ENCODE measurements at places on chromosomes 6 and 20.

DNA sequence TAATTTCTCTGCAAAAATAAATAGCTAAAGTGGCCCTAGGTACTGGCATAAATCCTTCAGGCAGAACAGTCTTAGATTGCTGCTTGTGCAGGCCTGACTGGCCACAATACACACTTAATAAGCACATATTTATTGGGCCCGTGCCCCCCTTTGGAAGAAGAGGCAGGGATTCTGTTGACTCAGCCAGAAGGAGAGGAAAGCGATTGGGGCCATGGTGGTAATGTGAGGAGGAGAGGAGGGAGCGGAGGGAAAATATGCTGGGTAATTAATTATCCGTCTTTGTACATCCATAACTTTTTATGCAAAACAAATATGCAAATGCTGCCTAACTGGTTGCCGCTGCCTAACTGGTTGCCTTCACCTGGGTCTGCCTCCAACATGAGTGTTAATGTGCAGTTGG, 36.2 kb downstream of the CD40 start:
- DNase-seq = no peak

GRCh38 chr6:160238761-160239751, 19.6 kb downstream of the SLC22A2 start:
- no peak for DNase-seq

DNA sequence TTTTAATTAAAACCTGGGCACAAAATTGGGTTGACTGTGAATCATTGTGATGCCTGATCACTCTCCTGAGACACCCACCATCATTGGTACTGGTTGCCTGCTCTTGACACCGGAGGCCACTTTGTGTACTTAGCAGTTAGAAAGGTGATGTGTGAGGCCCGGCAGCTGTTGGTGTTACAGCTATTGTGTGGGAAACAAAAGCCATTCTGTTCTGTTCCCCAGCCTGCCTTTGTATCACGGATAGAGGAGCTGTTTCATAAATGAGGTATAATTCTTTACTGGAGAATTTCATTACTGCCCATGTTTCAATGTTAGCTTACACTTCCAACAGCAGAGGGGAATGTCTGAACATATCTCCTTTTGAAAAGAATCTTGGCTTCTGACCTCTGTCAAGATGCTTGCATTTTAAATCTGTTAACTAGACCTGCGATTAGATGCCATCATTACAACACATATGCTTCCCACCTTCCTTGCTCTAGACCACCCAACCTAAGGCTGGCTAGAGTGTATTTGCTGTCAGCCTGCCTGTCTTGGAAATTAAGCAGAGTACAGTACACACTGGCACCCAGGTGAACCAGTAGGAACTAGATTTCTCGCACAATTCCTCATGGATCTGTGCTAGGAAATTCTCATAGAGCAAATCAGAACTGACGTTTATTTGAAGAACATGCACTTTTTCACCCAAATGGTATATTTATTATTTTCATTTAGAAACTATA, 142.4 kb upstream of the INSM1 start:
- no peak for DNase-seq

GRCh38 chr20:63327231-63327745, 33.9 kb downstream of the CHRNA4 start:
- no peak for DNase-seq

GRCh38 chr6:108961985-108962384, 113.8 kb downstream of the ARMC2 start:
- DNase-seq = no peak

DNA sequence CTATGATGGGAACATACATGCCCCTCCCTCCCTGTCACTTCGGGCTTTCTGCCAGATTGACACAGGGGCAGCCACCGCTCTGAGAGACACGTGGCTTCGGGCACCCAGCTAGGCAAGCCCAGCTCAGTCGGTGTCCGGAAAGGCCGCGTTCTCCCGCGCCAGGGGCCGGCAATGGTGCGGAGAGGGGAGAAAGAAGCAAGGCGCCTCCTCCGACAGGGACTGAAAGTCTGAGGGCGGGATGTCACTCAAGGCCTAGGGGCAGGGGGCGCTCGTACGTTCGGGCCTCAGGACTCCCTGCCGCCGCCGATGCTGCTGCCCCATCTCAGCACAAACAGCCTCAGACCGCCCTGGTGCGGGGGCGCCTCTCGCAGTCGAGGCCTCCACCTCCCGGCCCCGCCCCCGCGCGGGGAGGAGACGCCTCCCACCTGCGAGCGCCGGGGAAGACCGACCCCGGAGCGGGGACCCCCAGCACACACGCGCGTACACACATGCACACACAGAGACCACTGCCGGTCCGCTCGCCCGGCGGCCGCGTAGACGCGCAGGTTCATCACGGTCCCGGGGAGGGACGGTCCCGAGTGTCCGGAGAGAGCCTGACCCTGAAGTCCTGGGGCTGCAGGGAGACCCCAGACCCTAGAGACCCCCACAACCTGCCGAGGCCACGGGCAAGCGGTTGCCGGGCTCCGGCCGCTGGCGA, 1.9 kb downstream of the GRM4 start:
- DNase-seq = no peak

DNA sequence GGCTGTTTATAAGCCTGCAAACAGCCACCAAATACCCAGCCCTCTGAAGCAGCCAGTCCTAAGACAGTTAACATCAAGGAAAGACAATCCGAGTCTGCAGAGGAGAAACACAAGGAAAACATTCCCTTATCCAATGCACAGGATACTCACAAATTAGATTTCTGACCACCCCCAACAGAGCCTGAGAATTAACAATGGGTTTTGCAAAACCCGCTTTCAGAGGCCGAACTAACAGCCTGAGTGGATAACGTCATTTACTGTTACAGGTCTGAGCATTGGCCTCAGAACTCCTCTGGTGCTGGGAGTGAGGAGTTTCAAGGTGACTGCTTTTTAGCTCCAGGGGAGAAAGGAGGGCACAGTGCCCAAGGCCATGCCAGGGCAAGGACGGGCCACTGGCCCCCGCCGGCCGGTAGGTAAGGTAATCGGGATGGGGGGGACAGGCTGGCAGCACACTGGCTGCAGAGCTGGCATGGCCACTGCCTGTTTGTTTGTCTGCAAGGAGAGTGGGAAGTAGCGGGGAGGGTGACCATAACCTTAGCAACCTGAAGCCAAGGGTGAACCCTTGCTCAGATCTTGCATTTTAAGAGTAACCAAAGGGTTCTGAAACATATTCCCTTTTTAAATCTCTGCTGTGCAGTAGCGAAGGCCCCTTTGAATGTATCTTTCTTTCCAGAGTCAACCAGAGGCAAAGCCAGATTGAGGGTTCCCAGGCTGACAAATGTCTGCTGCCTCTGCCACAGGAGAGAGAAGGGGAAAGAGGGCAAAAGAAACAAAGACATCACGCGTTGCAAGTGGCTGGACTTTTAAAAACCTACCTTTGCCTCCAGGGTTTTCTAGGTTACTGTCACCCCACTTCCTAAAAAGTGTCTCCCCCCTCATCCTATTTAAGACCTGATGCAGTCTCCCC, 3.9 kb downstream of the ZMYND8 start:
- no peak for DNase-seq

- DNase-seq = no peak
Observed at GRCh38 chr20:50578061-50578777, 68.0 kb downstream of the PTPN1 start.

GRCh38 chr6:154122195-154122925, 83.3 kb downstream of the OPRM1 start:
- no peak for DNase-seq

DNA sequence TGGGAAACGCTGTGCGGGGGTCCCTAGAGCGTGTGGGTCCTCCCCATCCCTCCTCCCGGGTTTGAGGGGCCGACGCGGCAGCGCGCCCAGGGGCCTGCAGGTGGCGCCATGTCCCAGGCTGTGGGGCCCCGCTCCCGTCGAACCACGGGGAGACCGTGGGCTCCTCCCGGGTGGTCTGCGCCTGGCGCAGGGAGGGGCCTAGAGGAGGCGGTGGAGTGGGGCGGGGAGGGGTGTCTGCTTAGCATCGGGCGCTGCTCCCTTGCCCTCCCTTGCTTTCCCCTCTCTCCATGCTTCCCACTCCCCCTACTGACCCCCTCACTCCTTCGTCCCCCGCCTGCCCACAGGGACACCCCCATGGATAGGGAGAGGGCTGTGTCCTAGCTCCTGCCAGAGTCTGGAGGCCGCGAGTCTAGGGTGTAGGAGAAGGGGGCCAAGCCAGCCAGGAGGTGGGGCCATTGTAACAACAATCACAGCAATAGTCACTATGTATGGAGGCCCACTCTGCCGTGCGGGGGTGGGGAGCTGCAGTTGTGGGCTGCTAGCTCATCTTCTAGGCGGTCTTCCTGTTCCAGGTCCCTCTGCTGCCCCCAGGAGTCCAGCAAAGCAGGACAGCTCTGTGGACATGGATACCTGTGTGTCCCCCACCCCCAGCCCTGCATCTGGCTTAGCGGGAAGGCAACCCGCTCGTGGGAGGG, 51.7 kb downstream of the CHMP4B start:
- no peak for DNase-seq

DNA sequence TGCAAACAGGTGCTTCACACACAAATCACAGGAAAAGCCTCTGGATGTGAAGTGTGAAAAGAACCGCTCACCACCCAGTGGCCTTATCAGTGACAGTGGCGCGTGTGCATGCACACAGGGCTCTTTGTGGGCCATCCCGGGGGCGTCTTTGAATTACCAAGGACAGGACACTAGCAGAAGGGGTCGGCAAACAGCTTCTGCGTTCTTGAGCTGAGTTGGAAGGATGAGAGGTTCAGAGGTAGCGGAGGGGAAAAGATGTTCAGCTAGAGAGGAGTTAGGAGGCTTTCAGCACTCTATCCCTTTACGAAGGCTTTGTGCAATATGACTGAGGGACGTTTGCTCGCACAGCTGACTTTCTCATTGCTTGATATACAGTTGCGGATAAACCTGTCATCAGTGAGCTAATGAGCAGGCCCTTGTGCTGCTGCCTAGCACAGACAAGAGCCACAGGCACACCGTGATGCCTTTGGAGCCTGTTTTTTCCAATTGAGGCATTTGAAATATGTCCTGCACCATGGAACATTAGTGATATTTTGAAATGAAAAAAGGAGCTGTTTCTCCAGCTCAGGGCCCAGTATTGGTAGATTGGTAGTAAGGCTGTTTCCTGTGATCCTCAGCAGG, 83.1 kb downstream of the IYD start:
- no peak for DNase-seq

- no peak for DNase-seq
Observed at GRCh38 chr6:55775029-55775318, 100.4 kb downstream of the BMP5 start.

GRCh38 chr20:20251317-20251716, 116.6 kb upstream of the INSM1 start:
- DNase-seq = no peak
